ENCODE measurements at places on chromosomes 7 and 10. TPM values are rescaled to one million over a fixed set of nuclear protein-coding genes. Genes with fewer than 3 reads are reported as not detected.

The NEUROD6 gene
- not detected for total RNA-seq

GRCh38 chr7:120400806-120401455 is 128.0 kb downstream of the KCND2 start:
- no peak for DNase-seq

DNA sequence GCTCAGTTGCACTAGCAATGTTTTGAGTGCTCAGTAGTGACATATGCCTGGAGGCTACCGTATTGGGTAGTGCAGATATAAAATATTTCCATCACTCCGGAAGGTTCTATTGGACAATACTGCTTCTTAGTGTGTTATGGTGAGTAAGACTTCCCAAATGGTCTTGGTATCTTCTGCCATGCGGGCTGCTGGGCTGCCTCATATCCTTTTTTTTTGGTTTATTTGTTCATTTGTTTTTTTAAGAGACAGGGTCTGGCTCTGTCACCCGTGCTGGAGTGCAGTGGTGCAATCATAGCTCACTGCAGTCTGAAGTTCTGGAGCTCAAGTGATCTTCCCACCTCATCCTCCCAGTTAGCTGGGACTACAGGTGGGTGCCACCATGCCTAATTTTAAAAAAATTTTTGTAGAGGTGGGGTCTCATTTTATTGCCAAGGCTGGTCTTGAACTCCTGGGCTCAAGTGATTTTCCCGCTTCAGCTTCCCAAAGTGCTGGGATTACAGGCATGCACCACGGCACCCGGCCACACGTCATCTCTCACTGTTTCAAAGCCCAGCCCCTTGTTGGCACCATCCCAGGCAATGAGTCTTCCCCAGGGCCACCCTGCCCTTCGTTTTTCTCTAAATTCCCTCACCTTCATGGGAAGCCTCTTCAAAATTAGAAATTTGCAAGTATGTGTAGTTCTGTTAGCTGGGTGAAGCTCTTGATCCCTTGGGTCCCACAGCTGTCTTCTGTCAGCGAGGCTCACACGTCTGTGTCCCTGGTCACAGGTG is 111.0 kb upstream of the KLF14 start:
- no peak for DNase-seq

DNA sequence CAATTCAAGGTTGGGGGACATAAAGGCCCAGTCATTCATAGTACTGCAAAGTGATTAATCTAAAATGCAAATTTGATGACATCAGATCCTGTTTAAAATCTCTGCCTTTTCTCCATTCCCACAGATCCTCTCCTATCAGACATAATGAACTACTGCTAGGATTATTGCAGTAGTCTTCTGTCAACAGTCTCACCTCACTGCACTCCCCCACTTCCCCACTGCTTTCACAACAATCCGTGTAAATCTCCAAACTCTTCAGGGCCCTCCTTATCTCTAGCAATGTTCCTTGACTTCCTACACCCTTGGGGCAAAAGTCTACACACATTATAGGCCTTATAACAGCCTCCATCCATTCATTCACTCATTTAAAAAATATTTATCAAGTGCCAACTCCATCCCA is 112.4 kb downstream of the KBTBD2 start:
- DNase-seq: no peak

All from omental fat pad (tissue), 4 donors.